ENCODE measurements at places on chromosomes 13 and 19.

GRCh38 chr13:20729633-20730585, 26.4 kb downstream of the IL17D start:
- no peak for DNase-seq

DNA sequence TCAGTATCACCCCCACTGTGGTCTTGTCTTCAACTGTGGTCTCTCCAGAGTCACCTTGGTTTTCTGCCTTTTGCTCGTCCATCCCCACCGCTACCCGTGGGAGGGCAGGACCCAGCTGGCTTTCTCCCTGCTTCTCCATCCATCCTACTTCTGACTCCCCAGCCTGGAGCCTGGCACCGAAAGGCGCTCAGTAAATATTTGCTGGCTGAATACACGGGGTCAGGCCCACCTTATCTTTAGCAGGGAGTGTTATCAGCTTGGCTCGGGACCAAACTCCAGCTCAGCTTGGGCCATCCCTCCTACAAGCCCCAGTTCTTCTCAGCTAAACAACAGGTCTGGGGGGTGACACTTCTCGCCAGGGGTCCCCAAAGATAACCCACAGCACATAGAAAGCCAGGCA, 62.0 kb upstream of the KLF2 start:
- DNase-seq = no peak

GRCh38 chr13:41312176-41312500, 1.1 kb downstream of the NAA16 start:
- DNase-seq = no peak

- DNase-seq = no peak
Observed at GRCh38 chr13:71695662-71696061, 171.3 kb downstream of the DACH1 start.

- DNase-seq = no peak
Observed at GRCh38 chr13:77732287-77732686, 34.8 kb downstream of the SLAIN1 start.
